ENCODE measurements at places on chromosomes 2 and 18. TPM values are rescaled to one million over a fixed set of nuclear protein-coding genes. Genes with fewer than 3 reads are reported as not detected.
A peak's percentile ranks its signal among the peaks of the same experiment; 100 is the strongest.

HOXD13 gene
- total RNA-seq, result 33.9 TPM

MAPK4 gene
- 2.4 TPM for total RNA-seq

NYAP2 gene
- total RNA-seq, result 1.0 TPM

DNA sequence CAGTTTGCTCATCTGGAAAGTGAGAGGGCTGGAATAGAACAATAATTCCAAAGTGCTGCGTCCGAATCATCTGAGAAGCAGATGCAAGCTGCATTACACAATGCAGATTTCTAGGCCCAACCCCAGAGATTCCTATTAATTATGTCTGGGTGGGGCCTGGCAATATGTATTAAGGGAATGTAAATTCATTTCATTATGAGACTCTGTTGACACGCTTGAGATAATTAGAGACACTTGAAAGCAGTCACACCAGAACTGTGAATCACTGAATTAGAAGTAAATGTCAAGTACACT is 54.7 kb upstream of the HK2 start:
- H3K27me3 ChIP-seq, result no peaks in the 10 kb centered on the region
- no peak for DNase-seq
- H3K4me3 ChIP-seq, result no peak overlapping the region
- H3K27ac ChIP-seq, result no peak overlapping the region
- H3K36me3 ChIP-seq, result no peaks in the 10 kb centered on the region
- no peaks in the 10 kb centered on the region for H3K4me1 ChIP-seq

- no peaks in the 10 kb centered on the region for H3K27me3 ChIP-seq
- no peak overlapping the region for H3K4me3 ChIP-seq
- no peak for DNase-seq
- H3K27ac ChIP-seq, result peak overlapping the region; percentile 89
- no peaks in the 10 kb centered on the region for H3K36me3 ChIP-seq
Observed at GRCh38 chr18:55302167-55302833, 285.7 kb downstream of the TCF4 start.

- no peaks in the 10 kb centered on the region for H3K27me3 ChIP-seq
- no peaks in the 10 kb centered on the region for H3K36me3 ChIP-seq
- DNase-seq, result peak; percentile 73
- peak overlapping the region; percentile 87 for H3K27ac ChIP-seq
- H3K4me1 ChIP-seq, result peaks cover 19% of the 10 kb centered on the region
Observed at GRCh38 chr18:79575891-79576685, 103.5 kb upstream of the CTDP1 start.

Data from hepatocyte (in vitro differentiated cells).